ENCODE measurements at places on chromosomes 3 and 15.
A peak's percentile ranks its signal among the peaks of the same experiment; 100 is the strongest.

GRCh38 chr15:95263751-95264150 is 1032.4 kb downstream of the MCTP2 start:
- DNase-seq = no peak

DNA sequence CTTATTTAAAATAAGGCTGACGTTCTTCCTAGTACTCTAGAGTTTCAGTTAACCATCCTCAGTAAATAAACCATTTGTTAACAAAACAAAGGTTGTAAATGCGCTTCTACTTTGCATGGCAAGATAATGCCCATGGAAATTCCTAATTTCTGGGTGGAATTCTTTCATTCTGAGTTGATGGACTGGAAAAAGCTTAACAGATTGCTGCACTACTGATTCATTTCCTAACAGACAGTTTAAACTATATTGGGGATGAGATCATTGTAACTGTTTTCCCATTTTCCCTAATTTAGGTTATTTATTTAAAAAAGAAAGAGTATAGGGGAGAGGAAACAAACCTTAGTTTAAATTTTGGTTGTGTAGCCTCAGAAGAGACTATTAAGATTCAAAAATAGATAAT is 342.2 kb downstream of the NLGN1 start:
- no peak for DNase-seq

DNA sequence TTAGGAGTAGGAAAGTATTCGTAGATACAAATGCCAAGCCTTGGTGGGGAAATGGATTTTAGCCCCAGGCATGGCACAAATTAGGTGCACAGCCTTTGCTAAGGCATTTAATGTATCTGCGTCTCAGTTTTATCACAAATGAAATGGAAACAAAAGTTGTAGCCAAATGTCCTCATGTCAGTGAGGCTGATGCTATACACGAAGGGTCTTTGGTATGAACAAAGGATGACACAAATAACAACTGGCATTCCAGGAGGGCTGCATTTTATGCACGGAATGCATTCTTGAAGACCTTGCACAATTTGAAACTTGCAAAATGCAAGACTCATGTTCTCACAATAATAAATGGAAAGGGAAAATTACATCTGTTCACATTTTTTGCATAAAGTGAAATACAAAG is 181.9 kb downstream of the SV2B start:
- no peak for DNase-seq

DNA sequence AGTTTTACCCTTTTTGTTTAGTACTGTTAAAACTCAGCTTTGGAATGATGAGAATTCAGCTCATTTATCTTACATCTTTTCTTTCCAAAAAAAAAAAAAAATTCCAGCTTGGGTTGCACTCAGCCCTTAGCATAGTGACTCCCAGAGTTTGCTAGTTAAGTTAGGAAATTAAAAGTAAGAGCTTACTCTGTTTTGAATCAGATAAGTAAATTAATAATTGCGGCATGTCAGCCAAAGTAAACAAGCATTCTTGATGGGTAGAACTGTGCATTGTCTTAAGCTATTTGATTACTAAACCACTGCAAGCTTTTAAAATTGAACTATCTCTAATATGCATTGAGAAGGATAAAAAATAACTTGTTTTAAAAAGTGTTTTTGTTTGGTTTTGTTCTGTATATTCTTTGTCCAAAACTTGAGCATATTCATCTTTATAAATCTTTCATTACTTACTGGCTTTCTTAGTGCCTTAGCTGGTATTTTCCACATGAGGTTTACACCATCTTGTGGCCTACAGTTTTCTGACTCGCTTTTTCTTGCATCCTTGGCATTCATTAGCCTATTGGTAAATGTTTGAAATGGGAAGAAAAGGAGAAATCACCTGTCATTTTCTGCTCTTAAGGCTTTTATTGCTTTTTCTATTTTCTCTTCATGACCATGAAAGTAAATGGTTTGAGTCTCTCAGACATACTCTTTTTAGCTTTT is 107.6 kb downstream of the FILIP1L start:
- DNase-seq = no peak

DNA sequence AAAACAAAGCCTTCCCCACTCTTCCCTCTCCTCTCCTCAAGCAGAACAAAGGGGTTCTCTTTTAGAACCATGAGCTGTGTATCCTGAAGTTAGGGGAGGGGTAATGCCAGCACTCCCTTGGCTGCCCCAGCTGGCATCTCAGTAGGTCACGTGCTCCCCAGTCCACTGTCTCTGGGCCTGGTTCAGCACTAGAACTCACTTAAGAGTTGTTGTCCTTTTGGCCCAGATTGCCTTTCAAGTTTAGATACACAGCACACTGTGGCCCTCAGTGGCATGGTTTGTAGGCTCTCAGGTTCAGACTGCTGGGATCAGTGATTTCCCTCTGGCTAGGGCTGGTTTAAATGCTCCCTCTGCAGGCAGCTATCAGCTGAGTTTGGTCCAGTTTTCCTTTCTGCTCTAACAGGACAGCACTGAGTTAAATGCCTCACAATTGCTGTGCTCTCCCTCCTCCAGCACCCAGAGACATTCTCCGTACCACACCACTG is 188.4 kb upstream of the ST8SIA2 start:
- DNase-seq = no peak

DNA sequence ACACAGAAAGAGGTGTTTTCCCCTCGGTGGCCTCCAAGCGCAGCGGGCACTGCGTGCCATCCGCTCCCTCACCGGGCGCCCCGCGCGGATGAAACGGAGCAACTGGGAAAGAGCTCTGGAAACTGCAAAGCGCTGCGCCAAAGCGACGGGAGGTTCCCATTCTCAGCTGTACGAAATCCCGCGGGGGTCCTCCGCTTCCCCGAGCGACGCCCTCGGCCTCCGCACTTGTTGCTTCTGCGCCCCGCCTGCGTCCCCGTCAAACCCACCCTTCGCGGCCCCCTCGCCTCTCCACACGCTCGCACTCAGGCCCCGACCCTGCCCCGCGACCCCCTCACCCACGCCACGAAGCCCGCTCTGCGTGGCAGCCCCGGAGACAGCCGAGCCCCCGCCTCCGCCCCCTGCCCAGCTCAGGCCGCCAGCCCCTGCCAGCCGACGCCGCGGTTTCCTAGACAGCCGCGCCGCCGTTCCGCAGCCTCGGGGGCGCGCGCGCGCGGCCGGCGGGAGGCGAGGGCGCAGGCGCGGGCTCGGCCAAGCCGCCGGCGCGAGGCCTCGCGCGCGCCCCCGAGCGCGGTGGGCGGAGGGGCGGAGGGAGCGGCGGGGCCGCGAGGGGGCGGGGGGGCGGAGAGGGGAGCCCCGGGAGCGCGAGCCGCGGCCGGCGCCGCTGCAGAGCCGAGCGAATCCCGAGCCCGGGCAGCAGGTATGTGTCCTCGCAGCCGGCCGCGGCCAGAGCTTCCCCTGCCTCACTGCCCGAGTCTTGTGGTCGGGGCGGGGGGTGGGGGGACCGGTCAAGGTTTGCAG is at the start of gene TMEM266:
Gene TMEM266, plus strand, starts transcription at position 666 of the 798 bp plus-strand sequence. CDS start 74,279 bp downstream, outside the sequence.
- DNase-seq = peak; percentile 23

DNA sequence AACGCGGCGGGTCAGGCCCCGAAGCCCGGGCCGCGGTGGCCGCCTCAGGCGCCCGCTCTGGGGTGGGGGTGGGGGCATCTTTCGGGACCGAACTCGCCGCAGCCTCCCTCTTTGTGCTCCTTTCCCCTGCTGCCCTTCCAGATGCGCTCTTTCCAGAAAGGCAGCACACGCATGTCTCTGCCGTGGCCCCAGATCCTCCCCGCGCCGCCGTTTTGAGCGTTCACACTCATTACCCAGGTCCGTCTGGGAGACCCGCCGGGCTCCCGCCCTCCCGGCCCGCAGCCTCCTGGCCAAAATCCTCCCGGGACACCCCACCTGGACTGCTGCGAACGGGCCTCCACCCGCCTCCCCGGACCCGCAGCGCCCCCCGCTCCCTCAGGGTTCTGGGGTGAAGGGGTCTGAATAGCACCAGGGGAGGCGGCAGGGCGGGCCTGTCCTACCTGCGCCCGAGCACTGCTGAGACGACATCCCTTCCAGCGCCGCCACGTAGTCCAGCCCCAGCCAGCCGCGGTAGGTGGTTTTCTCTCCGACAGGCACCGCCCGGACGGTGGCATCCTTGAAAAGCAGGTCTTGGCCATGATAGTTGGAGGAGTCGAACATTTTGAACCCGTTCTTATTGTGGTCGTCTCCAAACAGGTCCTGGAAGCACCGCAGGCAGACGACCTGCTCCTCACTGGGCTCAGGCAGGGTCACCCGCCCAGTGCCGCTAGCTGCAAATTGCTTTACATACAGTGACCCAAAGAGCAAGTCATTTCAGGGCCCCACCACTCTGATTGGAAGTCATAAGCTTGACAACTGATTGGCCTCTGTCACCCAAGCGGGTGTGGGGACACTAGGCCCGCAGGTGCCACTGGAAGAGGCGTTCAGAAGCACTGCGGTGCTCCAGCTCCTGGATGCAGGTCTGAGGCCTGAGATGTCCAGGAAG is 25.9 kb downstream of the MELTF start:
- DNase-seq = peak; percentile 53

DNA sequence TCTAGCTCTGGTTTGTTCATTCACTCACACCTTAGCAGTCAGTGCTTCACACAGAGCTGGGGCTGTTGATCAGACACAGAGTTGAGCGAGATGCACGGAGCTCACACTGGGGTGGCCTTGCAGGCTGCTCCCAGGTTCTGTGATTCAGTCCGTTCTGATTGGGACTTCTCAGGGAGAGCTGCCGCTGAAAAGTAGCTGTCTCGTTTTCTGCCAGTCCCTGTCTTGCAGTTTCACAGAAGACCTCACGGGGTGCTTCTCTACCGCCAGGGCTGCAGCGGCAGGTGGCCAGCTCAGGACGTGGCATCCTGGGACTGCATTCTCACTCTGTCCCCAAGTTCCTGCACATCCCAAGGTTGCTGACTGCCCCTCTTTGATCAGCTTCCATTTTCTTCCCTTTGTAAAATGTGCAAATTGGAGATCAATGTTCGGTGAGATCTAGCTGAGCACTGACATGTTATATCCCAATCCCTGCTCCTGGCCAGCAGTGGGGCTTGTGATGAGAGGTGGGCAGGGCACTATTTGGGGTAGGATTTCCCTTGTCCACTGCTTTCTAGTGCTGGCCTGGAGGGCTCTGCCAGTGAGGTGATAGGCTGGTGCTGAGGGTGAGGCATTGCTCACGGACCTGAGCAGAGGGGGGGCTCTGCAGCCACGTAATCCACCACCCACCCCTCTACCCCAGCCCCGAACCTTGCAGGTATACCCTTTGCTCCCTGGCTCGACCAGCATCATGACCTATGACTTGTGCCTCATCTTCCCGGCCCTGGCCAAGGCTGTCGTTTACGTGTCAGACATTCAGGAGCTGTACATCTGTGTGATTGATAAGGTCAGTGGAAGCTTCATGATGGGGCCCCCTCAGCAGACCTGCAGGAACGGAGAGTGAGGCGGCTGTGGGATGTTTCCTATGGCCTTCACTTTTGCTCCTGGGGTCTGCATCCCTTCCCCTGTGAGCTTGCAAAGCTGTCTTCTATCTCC is 5.3 kb upstream of the TXNRD3 start:
- DNase-seq = no peak

GRCh38 chr3:133531981-133532380 is 41.5 kb upstream of the CDV3 start:
- DNase-seq = no peak

GRCh38 chr3:31565288-31565687 is 32.6 kb downstream of the STT3B start:
- no peak for DNase-seq

DNA sequence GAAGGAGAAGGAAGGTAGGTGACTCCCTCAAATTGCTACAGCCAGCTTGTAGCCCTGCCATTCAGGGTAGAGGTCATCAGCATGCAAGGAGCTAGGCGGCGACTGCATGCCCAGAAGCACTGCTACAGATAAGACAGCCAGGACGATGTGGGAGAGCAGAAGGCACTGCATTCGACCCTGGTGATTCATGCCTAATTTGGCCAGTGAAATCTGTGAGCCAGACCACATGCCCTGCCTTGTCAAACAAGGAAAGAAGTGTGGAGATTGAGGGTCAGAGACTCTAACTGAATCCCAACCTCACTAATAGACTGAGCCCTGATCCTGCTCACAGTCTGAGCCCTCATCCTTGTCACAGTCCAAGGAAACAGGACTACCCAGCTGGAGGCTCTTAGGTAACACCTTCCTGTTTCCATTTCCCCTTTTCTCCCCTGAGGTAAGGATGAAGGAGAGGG is 86.6 kb downstream of the LINGO1 start:
- no peak for DNase-seq

GRCh38 chr15:84736375-84736774 is 12.0 kb upstream of the ZNF592 start:
- peak; percentile 73 for DNase-seq

All from CD4-positive, alpha-beta T cell treated with Interleukin-17A for 4 hours (primary cell).